Activated T-cell treated with anti-CD3 and anti-CD28 coated beads, Interleukin-2, amount 50 U/mL, for 72 hours (primary cell): ENCODE measurements at places on chromosomes 5 and 9.
A peak's percentile ranks its signal among the peaks of the same experiment; 100 is the strongest.

DNA sequence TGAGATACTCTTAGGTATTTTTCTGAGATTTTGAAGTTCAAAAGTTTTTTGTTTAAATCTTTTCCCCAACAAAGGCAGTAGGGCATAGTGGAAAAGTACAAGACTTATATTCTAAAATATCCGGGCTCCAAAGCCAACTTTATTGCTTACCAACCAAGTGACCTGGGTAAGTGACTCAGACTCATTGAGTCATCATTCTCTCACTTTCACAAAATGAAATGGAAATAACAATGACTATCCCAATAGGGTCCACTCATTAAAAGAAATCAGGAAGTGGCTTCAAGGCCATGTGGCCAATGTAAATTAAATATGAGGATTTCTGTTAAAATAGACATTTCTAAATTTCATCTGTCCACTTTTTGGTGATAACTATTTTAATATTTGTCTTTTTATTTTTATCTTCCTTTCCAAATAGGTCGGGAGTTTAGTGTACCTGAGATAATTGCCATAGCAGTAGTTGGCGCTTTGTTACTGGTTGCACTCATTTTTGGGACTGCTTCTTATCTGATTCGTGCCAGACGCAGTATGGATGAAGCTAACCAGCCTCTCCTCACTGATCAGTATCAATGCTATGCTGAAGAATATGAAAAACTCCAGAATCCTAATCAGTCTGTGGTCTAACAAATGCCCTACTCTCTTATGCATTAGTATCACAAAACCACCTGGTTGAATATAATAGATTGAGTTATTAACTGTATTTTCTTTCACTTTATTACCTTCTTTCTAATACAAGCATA is 15.5 kb downstream of the TYRP1 start:
- H3K27me3 ChIP-seq: no peaks in the 10 kb centered on the region
- no peaks in the 10 kb centered on the region for H3K36me3 ChIP-seq
- H3K27ac ChIP-seq: no peak overlapping the region
- H3K4me3 ChIP-seq: no peak overlapping the region

- H3K27me3 ChIP-seq: no peaks in the 10 kb centered on the region
- no peak overlapping the region for H3K27ac ChIP-seq
- peaks cover 27% of the 10 kb centered on the region for H3K4me1 ChIP-seq
- H3K4me3 ChIP-seq: no peak overlapping the region
Measured at GRCh38 chr5:68883436-68883835, 210.4 kb upstream of the SLC30A5 start.

DNA sequence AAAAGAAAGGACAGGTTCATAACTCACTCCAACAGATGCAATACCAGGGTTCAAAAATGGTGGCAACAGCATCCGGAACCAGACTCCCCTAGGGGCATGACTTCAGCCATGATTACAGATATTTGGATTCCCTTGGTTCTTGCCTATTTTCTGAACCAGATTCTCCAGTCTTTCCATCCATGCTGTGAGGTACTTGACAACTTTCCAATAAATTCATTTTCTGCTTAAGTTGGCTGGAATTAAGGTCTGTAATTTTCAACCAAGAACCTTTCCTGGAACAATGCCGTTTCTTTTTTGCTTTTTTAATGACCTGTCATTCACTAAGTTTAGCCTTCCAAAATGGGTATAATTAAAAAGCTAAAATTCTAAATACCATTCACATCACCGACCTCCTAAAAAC is 52.2 kb downstream of the SCAI start:
- H3K4me1 ChIP-seq: peaks cover 17% of the 10 kb centered on the region
- H3K27ac ChIP-seq: no peak overlapping the region
- peaks cover 11% of the 10 kb centered on the region for H3K36me3 ChIP-seq
- H3K27me3 ChIP-seq: no peaks in the 10 kb centered on the region

GRCh38 chr9:127781806-127782205 is 3.3 kb upstream of the SH2D3C start:
- H3K36me3 ChIP-seq: peaks cover 8% of the 10 kb centered on the region
- peaks cover 63% of the 10 kb centered on the region for H3K4me1 ChIP-seq
- no peaks in the 10 kb centered on the region for H3K27me3 ChIP-seq

GRCh38 chr5:149636861-149637246 is 55.6 kb downstream of the ARHGEF37 start:
- no peak overlapping the region for H3K4me3 ChIP-seq
- no peaks in the 10 kb centered on the region for H3K36me3 ChIP-seq
- no peaks in the 10 kb centered on the region for H3K27me3 ChIP-seq
- peak; percentile 65 for DNase-seq
- no peak overlapping the region for H3K27ac ChIP-seq
- peaks cover 21% of the 10 kb centered on the region for H3K4me1 ChIP-seq
